Activated B cell treated with CpG ODN at 0.5 μM for 24 hours (primary cell): ENCODE measurements at places on chromosomes 12 and 14.

GRCh38 chr12:94206886-94207285, 58.5 kb downstream of the PLXNC1 start:
- DNase-seq, result no peak

- no peak for DNase-seq
Measured at GRCh38 chr12:23140710-23141109, 515.7 kb downstream of the ETNK1 start.

GRCh38 chr12:18421867-18422266, 160.5 kb downstream of the PIK3C2G start:
- DNase-seq, result no peak

GRCh38 chr14:78259831-78260230, 89.7 kb downstream of the NRXN3 start:
- no peak for DNase-seq

DNA sequence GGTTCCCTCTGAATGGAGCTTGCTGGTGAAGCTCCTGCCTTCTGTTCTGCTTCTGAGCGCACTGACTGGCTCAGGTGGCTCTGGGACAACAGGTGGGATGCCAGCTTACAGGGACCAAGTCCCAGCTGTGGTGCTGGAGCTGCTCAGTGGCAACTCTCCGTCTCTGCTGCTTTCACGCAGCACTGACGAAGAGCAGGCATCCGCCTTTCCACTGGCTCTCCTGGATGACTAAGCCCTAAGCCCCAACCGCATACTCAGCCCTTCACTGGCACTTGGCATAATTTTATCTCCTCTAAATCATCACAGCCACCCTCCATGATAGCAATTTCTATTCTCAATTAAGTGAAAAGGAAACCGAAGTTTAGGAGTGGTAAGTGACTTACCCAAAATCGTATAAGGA, 3.7 kb upstream of the RTL1 start:
- no peak for DNase-seq

DNA sequence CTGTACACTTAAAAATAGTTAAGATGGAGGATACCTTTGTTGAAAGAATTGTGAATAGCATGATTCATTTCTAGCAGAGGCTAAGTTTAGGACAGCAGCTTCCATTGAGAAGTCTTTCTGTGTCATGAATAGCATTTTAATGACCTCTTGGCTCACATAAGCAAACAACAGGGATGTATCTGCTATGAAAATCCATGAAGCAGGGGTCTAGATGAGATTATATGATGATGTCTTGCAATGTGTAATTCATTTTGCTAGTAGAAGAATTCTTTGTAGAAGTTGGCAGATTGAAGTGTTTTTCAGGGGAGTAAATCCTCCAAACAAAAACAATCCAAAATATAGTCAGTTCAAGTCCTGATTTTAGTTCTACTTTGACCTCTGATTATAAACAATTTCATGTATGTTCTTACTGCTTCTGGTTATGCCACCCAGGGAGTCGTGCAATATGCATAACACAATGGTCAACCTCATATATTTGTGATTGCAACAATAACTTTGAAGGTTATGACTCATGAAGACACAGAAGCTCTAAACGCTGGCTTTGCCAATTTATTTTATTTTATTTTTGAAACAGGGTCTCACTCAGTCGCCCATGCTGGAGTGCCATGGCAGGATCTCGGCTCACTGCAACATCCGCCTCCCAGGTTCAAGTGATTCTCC, 6.9 kb upstream of the RD3L start:
- DNase-seq, result no peak

DNA sequence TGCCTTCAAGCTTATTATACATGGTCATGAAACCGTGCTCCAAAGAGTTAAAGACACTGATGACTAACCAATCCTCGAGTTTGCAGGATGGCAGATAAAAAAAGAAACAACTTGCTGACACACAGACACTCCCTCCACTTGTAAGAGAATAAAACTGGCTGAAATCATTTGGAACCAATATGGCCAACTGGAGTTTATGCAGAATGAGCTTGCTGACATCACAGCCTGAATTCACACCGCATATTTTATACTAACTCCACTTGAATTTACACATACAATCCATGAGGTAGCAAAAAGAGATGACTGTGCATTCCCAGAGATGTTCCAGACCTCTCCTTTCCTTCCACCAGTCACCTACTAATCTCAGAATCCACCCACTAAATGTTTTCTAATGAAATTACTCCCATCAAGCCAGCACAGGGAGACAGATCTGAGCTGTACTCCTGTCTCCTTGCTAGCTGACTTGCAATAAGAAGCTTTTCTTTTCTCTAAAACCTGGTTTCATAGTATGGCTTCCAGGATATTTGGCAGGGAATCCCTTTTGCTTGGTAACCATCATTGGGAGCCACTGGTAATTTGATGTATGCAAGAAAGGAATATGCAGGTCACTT, 15.8 kb upstream of the PTPRR start:
- no peak for DNase-seq
